ENCODE measurements at places on chromosomes 3 and 15. TPM values are rescaled to one million over a fixed set of nuclear protein-coding genes. Genes with fewer than 3 reads are reported as not detected.
A peak's percentile ranks its signal among the peaks of the same experiment; 100 is the strongest.

IL1RAP gene
- total RNA-seq, result 2.8 TPM

MAGEL2 gene
- total RNA-seq, result 0.29 TPM

- no peak for DNase-seq
Measured at GRCh38 chr3:112089956-112090886, 4.0 kb downstream of the C3orf52 start.

DNA sequence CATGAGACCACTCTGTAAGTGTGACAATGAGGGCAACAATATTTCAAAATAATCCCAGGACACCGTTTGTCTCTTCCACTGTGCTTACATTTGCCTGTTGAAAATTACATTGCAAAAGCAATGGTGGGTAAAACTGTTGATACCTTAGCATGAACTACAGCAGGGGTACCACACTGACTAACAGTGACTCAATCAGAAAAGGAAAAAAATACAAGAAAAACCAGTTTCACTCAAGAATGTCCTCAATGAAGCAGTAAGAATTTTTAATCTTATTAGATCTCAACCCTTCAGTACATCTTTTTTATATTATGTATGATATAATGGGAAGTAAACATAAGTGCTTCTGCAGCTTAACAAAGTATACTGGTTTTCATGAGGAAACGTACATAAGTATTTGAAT is 1.6 kb upstream of the CCDC54 start:
- no peak for DNase-seq

GRCh38 chr3:27253831-27254230 is 115.4 kb downstream of the NEK10 start:
- no peak for DNase-seq

SUSD5 gene
- 9.5 TPM for total RNA-seq

- DNase-seq, result peak; percentile 11
Measured at GRCh38 chr15:68401496-68402431, 30.2 kb downstream of the ITGA11 start.

GRCh38 chr3:170889132-170889531 is 19.1 kb upstream of the RPL22L1 start:
- no peak for DNase-seq

DNA sequence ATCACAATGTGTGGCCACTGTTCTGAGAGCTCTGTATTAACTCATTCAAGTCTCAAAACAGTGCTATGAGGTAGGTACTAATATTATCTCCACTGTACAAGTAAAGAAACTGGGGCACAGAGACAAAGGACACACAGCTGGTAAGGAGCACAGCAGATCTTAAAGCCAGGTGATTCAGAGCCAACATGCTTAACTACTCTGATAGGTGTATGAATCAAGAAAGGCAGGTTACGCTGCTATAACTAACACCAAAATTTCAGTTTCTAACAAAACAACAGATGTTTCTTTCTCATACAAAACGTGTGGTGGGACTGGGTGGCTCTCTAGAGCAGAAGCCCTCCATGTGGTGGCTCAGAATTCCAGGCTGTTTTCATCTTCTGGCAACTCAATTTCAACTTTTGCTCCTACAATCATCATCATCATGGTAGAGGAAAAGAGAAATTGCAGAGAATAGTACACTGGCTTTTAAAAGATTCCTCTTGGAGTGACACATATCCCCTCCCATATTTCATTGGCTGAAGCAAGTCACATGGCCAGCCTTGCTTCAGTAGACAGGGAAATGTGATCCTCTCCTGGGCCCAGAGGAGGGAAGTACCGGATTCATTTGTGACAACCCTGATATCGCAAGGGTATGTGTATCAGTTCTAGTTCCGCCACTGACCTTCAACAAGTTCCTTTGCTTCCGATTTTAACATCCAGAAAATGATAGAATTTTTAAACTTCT is 126.2 kb upstream of the PTX3 start:
- no peak for DNase-seq

FILIP1L gene
- 99.1 TPM for total RNA-seq

- DNase-seq, result no peak
Measured at GRCh38 chr3:143716731-143717130, 131.5 kb downstream of the SLC9A9 start.

DNA sequence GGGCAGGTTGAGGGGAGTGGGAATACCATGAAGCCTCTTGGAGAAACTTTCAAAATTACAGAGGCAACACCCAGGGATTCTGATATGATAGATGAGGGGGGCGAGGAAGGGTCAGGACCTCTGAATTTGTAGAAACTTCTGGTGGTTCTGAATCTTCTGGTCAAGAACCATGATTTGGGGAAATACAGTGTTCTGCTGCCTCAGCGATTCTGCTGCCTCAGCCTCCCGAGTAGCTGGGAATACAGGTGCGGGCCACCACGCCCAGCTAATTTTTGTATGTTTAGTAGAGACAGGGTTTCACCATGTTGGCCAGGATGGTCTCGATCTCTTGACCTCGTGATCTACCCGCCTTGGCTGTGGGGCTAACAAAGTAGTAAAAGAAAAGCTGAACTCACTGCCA is 70.4 kb downstream of the MAGEF1 start:
- DNase-seq, result no peak

TLR9 gene
- total RNA-seq, result 1.5 TPM

RNU5B-1 gene
- not detected for total RNA-seq

DNA sequence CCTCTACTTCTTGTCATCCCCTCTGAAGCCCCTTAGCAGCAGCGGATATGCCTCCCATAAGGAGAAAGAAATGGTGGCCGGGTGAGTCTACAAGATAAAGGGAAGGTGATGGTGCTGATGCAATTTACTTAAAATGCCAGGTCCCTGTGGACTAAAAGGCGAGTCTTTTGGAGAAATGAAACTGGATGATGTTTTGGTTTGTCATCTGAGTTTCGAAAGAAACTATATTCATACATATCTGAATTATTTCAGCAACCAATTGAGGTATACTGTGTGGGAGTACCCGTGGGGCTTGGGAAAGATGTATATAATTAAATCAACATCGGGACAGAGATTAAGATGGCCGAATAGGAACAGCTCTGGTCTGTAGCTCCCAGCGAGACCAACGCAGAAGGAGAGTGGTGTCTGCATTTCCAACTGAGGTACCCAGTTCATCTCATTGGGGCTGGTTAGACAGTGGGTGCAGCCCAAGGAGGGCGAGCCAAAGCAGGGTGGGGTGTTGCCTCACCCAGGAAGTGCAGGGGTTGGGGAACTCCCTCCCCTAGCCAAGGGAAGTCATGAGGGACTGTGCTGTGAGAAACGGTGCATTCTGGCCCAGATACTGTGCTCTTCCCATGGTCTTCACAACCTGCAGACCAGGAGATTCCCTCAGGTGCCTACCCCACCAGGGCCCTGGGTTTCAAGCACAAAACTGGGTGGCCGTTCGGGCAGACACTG is 210.6 kb upstream of the CHRM5 start:
- no peak for DNase-seq

GRCh38 chr3:129276385-129276784 is 2.3 kb upstream of the HMCES start:
- no peak for DNase-seq

OCA2 gene
- not detected for total RNA-seq

ACKR2 gene
- 6.2 TPM for total RNA-seq

PSMA4 gene
- 119 TPM for total RNA-seq

- no peak for DNase-seq
Measured at GRCh38 chr3:7461202-7461825, 600.4 kb downstream of the GRM7 start.

ALDH1L1 gene
- total RNA-seq, result 5.6 TPM

PLS1 gene
- 0.26 TPM for total RNA-seq

DNA sequence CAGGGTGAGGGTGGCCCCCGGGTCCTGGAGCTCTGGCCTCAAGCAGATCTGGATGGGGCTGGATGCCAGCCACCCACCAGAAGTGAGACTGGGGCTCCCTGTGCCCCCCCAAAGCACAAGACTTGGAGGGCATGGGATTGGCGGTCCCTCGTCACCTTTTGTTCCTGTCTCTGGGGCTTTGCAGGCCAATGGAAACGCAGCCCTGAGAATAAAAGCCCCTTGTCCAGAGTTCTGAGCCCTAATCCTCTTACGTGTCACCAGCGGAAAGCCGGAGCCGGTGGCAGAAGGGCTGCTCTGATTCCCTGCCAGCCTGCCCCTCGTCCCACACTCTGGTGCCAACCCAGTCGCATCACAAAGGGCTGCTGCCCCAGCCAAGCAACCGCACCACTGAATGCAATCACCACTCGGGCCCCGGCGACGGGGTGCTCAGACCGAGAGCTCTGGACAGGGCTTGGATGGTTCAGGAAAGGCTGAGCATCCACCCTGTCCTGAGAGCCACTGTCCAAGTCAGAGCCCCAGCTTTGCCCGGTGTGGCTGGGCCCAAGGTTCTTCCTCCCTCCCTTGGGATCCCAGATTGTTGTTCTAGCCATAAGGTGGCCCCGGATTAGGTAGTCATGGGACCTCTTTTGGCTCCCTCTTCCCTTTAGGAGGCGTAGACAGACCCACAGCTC is 22.8 kb upstream of the ELP6 start:
- no peak for DNase-seq

- DNase-seq, result no peak
Measured at GRCh38 chr3:196207159-196207832, 3.9 kb downstream of the ZDHHC19 start.

- no peak for DNase-seq
Measured at GRCh38 chr3:120324190-120324589, 25.0 kb downstream of the LRRC58 start.

BRPF1 gene
- total RNA-seq, result 36.0 TPM

DNA sequence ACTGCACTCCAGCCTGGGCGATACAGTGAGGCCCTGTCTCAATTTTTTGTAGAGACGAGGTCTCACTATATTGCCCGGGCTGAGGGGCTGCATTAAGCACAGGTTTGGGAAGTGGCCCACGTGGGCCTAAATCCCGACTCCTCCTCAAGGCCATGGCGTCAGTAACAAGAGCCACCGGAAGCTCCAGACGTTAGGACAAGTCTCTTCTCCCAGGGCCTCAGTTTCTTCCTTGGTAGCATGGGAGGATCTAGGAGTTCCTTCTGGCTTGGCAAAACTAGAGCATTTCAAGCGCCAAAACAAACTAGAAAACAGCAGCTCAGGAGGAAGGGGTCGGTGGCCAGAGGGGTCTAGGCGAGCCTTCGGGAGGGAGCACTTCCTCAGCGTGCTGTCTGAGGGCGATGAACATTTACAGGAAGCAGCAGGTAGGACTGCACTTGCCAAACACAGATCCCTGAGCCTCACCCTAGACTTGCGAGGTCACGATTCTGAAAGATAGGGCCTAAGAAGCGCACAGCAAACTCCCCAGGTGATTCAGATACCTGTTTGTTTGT is 536 bp downstream of the SNAPC5 start:
- DNase-seq, result peak; percentile 13

- no peak for DNase-seq
Measured at GRCh38 chr3:15685927-15686326, 84.4 kb downstream of the BTD start.

- DNase-seq, result peak; percentile 87
Measured at GRCh38 chr15:67914537-67915460, 75.0 kb upstream of the RNU6-1 start.

DNA sequence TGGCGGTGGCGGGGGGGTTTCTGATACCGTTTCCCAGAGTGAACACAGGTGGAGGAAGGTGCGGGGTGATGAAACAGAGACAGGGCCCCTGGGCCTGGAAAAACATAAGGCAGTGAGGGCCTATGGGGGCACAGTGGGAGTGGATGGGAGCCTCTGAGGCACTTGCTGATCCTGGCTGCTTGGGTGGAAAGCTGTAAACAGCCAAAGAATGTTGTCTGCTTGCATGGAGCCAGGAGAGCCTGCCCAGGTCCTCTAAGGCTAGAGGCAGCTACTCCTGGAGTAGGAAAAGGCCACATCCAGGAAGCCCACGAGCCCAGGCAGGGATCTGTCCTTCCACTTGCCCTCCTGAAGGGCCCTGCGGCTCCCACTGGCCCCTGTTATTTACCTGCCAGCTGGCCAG is 2.9 kb upstream of the SEMA3B start:
- DNase-seq, result no peak

GRCh38 chr3:51896607-51897305 is 6.4 kb downstream of the IQCF1 start:
- no peak for DNase-seq

- DNase-seq, result no peak
Measured at GRCh38 chr3:139491027-139491700, 14.8 kb upstream of the RBP2 start.
